Ascending aorta (tissue), 2 donors: ENCODE measurements at places on chromosomes 2 and 18.

DNA sequence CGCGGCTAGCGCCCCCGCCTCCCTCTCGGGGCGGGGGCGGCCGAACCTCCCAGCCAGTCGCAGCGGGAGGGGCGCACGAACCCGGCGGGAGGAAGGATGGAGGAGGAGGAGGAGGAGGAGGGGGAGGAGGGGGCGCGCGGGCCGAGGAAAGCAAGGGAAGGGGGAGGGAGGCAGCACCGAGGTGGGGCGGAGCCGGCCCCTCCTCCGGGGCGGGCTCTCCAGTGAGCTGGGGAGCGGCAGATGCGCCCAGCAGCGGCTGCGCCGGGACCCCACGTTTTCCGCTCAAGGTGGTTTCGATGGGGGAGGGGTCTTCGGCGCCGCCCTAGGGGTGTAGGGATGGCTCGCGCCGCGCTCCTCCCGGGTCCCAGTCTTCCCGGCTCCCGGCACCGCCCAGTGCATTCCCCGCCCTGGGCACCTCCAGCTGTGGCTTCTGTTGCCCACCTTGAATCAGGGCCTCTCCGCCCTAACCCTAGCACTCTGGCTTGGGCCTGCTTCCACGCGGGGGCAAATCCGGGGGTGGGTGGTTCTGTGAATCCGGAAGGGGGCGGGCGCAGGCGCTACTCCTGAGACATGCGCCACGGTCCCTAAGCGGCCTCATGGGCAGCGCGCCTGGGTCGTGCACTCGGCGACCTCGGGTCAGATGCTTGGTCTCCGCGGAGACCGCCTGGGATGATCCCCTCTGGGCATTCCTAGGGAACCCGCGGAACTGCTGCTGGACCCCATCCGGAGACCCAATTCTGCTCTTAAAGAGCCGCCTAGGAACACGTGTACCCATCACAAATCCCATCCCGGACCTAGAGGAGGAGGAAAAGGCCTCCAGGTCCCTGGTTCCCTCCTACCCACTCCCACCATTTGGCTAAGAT, at the start of gene FBXO41:
Gene FBXO41, minus strand, starts transcription at position 183 of the 863 bp plus-strand sequence. CDS start 14,848 bp downstream, outside the sequence.
- no peak for DNase-seq

GRCh38 chr18:45954070-45954934, 12.8 kb downstream of the EPG5 start:
- DNase-seq: no peak

GRCh38 chr2:3420769-3421397, 41.4 kb downstream of the TRAPPC12 start:
- no peak for DNase-seq

GRCh38 chr18:42446195-42446594, 491.2 kb downstream of the PIK3C3 start:
- no peak for DNase-seq

GRCh38 chr18:76130845-76131244, 364.2 kb downstream of the ZNF516 start:
- DNase-seq: no peak

GRCh38 chr2:59389240-59389639, 1148.1 kb upstream of the FANCL start:
- no peak for DNase-seq

- no peak for DNase-seq
These were observed 479.3 kb upstream of the HS6ST1 start for GRCh38 chr2:128797937-128798336.

GRCh38 chr18:69978732-69979715, 31.4 kb upstream of the CD226 start:
- no peak for DNase-seq

- peak; percentile 46 for DNase-seq
These were observed 23.5 kb upstream of the RHOB start for GRCh38 chr2:20423359-20423758.

DNA sequence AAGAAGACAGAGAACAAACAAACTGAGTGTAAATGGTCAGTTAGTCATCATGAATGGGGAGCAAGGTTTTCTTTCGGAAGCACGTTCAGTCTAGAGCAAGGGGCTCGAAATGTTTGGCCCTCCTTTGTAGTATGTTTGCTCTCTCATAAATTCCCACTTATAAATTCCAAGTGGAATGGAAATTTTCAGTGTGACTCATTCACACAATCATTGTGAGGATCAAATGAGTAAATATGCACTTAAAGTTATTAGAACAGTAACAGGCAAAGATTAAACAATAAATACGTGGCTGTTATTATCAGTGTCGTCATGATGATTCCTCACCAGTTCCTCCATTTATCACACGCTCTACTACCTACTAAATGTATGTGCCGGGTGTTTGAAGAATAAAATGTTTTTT, 10.5 kb downstream of the CNGA3 start:
- no peak for DNase-seq
